ENCODE measurements at places on chromosomes 4 and X.

DNA sequence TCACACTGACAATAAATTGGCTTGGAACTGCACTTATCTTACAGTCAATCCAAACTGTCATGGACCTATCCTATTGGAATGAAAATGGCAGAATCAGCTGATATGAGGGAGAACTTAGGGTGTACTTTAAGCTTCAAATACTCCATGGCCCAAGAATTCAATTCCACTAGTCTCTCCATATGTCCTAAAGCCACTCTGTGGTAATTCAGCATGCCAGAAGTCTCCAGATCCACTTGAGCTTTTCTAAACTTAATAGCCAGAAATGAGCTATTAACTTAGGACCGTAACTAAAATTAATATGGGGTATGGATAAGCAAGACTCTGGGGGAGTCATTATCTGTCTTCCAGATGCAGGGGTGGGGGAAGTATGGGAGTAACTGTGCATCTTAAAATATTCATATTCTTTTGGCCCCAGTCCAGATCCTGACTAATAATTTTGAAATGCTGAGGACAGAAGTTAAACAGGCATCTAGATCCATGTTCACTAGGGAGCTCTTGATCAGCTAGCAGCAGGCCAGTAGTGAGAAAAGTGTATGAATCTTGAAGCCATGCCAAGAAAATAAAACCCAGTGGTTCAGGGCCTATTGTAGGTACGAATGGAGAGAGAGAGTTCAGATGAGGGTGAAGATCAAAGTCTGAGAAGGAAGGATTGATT is 167.6 kb downstream of the DKK2 start:
- no peak for DNase-seq

GRCh38 chr4:22500831-22501714 is 14.8 kb downstream of the ADGRA3 start:
- no peak for DNase-seq

- no peak for DNase-seq
Observed at GRCh38 chrX:29762006-29762405, 453.4 kb upstream of the MAGEB2 start.

DNA sequence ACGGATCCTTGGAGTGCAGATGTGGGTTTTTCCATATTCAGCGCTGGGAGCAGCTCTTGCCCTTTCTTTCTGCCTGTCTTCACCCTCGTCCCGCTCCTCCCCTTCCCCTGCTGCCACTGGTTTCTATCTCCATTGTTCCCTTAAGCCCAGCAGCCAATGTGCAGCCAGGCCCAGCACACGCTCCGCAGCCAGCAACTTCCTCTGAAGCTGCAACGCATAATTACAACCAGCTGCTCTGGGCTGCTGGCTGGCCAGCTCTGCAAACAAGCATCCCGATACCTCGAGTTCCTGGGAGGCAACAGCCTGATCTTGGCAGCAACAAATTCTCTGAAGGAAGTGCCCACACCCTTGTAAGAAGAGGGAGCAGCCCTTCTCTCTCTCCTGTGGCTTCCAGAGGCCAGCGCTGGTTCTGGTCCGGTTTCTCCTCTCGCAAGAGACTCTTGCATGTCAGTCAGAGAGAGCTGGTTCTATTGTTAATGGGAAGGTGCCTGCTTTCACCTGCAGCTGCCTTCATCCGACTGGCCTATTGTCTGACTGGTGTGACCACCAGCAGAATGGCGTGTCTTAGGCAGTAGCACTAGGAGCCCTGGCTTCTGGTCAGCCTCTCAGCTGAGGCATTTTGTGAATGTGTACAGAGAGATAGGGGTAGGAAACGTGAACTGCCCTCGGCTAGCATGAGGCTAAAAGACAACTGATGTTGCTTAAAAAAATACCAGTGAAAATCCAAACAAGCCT is 83.8 kb upstream of the MAML3 start:
- DNase-seq: no peak

DNA sequence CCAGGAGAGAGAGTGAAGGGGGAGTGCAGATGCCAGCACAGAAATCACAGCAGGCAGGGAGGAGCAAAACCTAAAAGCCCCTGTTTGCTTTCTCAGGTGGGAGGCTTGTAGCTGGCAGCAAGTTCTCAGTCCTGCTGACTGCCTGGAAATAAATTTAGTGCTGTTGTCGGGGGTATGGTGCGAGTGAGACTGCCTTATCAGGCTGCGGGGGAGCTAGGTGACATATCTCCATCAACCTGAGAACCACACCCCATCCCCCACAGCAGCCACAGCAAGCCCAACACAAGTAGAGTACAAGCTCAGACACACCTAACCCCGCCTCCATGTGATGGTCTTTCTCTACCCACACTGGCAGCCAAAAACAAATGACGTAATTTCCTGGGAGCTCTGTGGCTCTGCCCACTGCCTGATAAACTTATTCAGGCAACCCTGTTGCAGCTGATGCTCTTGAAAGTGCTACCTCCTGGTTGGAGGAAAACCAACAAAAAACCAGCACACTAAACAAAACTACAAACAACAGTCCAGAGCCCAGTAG is 953.4 kb upstream of the NDST4 start:
- DNase-seq: no peak

- DNase-seq: peak; percentile 28
Observed at GRCh38 chr4:8834681-8835220, 36.9 kb downstream of the HMX1 start.

GRCh38 chr4:5592272-5592671 is 116.1 kb downstream of the EVC2 start:
- no peak for DNase-seq

- no peak for DNase-seq
Observed at GRCh38 chrX:43224496-43224895, 431.6 kb upstream of the MAOA start.

DNA sequence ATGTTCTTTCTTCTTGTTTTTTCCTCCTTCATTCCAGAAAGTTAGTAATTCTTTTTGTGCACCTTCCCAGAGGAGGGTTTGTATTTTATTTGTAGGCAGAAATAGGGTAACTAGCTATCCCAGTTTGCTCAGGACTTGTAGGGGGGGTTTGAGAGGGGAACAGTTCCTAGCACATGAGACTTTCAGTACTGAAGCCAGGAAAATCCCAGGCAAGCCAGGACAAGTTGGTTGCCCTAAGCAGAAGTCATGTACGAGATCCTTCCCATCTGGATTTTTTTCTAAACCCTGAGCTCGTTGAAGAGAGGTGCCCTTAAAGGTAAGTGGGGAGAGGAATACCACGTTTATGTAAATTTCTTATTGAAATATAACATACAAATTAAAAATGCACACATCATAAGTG is 15.6 kb upstream of the TAB3 start:
- no peak for DNase-seq

DNA sequence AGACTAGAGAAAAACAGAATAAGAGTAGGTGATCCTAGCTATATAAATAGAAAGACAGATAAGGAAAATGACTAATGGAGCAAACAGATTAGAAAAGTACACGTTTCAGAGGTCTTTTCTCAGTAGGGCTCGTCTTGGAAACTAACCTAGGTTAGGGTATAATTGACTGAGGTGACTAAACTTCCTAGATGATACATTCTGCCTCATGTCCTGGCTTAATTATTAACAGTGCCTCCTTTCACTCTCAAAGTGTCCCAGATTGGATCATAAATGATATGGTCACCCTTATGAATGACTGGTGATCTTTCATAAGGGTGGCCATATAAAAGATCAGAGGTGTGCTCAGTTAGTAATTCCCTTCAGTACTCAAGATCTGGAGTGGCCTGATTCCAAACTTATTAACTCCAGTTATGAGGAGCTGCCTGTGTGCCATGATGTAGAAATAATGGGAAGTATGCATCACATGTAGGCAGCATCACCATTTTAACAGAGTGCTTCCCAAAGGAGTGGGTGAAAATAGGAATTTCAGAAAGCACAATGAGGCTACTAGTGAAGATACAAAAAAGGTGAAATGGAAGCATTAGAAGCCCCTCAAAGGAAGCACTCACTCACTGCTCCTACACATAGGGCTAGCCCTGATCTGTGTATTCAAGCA is 14.7 kb upstream of the GRIA3 start:
- no peak for DNase-seq

DNA sequence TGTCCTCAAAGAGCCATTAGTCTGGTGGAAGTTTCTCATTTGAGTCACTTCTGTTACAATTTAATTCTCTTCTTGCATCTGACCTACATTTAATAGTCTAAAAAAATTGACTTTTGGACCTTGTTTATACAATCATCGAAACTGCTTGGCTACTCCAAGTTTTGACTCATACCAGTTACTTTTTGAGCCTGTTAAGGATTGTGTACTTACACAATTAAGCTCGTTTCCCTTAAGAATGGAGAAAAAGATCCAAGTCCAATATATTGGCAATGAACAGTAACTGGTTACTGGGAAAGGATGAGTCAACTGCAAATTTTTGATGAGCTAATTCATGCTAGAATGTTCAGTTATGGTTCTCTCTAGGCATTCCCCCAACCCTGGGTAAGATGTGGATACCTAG is 58.2 kb downstream of the DCX start:
- no peak for DNase-seq

GRCh38 chr4:119227690-119228089 is 15.2 kb downstream of the USP53 start:
- DNase-seq: no peak

DNA sequence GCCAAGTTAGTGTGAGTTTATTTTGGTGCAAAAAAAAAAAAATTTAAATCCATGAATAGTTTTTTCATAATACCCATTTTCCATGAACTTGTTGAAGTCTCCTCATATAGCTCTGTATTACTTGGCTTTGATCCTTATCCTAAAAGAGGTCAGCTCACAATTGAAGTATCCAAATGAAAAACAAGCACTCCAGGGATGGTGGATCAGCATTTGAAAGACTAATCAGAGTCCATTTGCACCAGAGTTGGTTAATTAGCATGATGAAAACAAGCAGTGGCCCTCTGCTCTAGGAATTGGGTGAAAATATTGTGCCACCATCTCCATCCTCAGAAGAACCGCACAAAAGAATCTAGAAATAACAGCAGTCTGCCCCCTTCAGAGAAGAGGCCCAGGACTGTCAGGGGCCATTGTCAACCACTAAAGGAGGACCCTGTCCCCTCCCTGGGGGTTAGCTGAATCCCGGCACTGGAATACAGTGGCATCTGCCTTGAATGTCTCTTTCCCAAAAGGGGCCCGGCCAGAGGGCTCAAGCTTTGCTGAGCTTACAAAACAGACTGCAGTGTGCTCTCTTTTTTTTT is 24.7 kb downstream of the SH3KBP1 start:
- DNase-seq: no peak

DNA sequence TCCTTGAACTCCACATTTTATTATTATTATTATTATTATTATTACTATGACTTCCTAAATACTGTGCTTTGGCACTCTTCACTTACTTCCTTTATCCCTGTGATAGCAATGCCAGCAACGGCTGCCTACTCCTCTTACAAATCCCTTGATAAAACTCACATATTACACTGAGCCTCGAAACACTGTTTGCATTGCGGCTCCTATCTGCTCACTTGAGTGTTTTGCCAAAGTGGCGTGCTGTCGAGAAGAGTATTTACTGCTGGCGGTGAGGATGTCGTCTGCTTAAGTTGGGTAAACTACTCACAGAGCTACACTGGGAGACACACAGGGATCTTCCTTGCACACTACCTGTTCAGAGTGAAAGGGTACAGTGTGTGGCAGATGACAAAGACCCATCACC is 143.4 kb upstream of the VCX3A start:
- no peak for DNase-seq

DNA sequence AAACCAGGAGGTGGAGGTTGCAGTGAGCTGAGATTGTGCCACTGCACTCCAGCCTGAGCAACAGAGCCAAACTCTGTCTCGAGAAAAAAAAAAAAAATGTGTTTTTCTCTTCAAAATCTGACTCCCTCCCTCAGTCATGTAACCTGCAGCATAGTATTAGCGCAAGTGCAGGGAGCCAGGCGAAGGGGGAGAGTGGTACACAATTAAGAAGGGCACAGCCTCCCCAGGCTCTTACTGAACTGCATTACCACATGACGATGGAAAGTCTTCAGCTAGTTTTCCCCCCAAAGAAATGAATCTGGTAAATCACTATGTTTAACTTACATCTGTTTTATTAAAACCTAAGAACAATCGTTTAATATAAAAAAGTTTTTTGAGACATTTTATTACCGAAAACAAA is 32.4 kb downstream of the PALLD start:
- DNase-seq: no peak

DNA sequence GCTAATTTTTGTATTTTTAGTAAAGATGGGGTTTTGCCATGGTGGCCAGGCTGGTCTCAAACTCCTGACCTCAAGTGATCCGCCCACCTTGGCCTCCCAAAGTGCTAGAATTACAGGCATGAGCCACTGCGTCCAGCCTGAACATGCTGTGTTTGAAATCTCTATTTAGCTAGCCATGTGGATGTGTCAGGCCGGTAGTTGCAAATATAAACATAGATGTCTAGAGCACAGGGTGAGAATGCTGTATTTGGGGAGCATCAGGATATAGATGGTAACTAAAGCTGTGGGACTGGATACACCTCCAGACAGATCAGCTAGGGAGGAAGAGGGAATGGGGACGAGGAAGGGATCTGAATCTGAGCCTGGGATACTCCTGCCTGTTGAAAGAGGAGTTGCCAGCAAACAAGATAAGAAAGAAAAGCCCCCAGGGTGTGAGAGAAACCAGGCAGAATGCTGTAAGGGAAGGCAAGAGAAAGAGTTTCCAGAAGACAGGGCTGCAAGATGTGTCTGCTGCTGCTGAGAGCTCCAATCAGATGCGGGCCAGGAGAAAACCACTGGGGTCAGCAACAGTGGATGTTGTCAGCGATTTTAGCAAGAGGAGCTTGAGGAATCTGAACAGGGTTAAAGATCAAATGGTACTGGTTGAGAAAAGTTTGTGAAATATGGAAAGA is 177.4 kb downstream of the PALLD start:
- DNase-seq: no peak

- DNase-seq: no peak
Observed at GRCh38 chr4:81789741-81790399, 318.2 kb upstream of the RASGEF1B start.

GRCh38 chrX:69150281-69150960 is 14.8 kb downstream of the PJA1 start:
- peak; percentile 24 for DNase-seq

DNA sequence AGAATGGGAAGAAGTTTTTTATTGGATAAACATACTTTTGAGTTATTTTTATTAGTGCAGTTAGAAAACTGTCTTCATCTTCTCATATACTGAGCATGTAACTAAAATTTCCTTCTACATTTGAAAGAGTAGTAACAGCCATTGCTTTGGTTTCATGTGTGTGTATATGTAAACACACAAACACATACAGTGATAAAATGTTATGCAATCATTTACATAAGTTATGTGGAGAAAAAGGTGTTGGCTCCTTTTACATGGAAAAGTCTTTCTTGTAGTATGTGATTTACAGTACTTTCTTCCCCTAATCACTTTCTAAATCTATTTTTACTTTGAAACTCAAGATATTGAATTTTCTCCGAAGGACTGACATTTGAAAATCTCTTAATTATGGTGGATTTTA is 194.3 kb upstream of the PACRGL start:
- no peak for DNase-seq

Measured in activated CD8-positive, alpha-beta memory T cell treated with anti-CD3 and anti-CD28 coated beads for 24 hours (primary cell).